ENCODE measurements at places on chromosomes 11 and 22. TPM values are rescaled to one million over a fixed set of nuclear protein-coding genes. Genes with fewer than 3 reads are reported as not detected.

HOATZ gene
- not detected for total RNA-seq

APOBEC3A gene
- 5.8 TPM for total RNA-seq

OR8A1 gene
- total RNA-seq, result not detected

RTL10 gene
- 28.7 TPM for total RNA-seq

FADS3 gene
- 33.5 TPM for total RNA-seq

ALKBH8 gene
- total RNA-seq, result 9.9 TPM

DEUP1 gene
- total RNA-seq, result under 0.01 TPM

C11orf16 gene
- not detected for total RNA-seq

TIGD3 gene
- total RNA-seq, result under 0.01 TPM

OR52I1 gene
- not detected for total RNA-seq

KRTAP5-8 gene
- total RNA-seq, result not detected

KIF18A gene
- total RNA-seq, result 1.0 TPM

PRRG4 gene
- total RNA-seq, result 9.9 TPM

CRYBB2 gene
- not detected for total RNA-seq

DSCAML1 gene
- not detected for total RNA-seq

SLC22A6 gene
- total RNA-seq, result not detected

OR51B2 gene
- not detected for total RNA-seq

TUBA8 gene
- total RNA-seq, result under 0.01 TPM

KCNE3 gene
- 0.43 TPM for total RNA-seq

IFITM10 gene
- total RNA-seq, result 1.2 TPM

LRRC4C gene
- total RNA-seq, result not detected

OR56A1 gene
- total RNA-seq, result not detected

OR51B5 gene
- not detected for total RNA-seq

OR4C45 gene
- not detected for total RNA-seq

TREH gene
- total RNA-seq, result not detected

ACRV1 gene
- not detected for total RNA-seq

C11orf52 gene
- 1.0 TPM for total RNA-seq

APOL4 gene
- total RNA-seq, result 1.3 TPM

PAK1 gene
- total RNA-seq, result 50.3 TPM

FGF19 gene
- total RNA-seq, result not detected

TEX54 gene
- not detected for total RNA-seq

OR52N4 gene
- total RNA-seq, result not detected

STX3 gene
- 56.0 TPM for total RNA-seq

KRTAP5-9 gene
- not detected for total RNA-seq

SPDYC gene
- total RNA-seq, result not detected

UCP2 gene
- total RNA-seq, result 0.34 TPM

GAL gene
- total RNA-seq, result 1.4 TPM

TRIM29 gene
- 1,029 TPM for total RNA-seq

MMP8 gene
- not detected for total RNA-seq

All from nasal cavity respiratory epithelium epithelial cell of viscerocranial mucosa (primary cell).